Activated CD4-positive, alpha-beta T cell treated with anti-CD3 and anti-CD28 coated beads, Interleukin-2, Interleukin-4, amounts not matched to agents 100 ng/mL and 50 ng/mL, durations not matched to agents 16 hours and 8 hours (primary cell): ENCODE measurements at places on chromosomes 6 and 20.

GRCh38 chr6:106792536-106793236 lies 163.3 kb downstream of the QRSL1 start:
- no peak for DNase-seq

- DNase-seq, result no peak
Measured at GRCh38 chr20:37647946-37648345, 45.9 kb upstream of the CTNNBL1 start.

DNA sequence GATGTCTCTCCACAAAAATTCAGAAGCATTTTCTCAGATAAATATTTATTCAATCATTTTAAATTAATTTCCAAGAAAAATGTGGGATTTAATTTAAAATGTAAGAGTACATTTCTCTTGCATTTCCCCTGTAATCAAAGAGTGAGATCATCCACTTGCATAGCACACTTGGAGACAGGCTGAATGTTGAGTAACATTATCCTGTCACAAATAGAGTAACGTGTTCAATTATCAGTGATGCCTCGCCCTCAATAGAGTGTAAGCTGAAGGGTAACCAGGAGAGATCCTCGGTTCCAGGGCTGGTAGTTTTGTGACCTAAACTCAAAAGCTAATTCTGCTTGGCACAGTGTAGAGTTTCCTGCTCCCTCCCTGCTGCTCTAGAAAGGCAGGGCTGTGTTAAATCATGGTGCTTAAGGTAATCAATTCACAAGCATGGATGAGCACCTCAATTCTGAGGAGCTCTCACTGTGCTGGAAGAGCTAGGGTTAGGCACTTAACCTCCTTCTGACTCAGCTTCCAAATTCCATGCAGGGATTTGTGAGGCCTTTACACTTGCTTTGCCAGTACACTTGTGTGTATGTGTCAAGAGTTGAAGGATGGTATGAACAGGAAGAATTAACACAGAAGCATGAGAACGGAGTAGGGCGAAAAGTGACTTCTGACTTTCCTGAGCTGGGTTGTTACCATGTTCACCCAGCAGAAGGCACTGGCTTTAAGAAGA lies 56.6 kb downstream of the MMUT start:
- no peak for DNase-seq

- DNase-seq, result peak; percentile 45
Measured at GRCh38 chr6:28683945-28684538, 158.4 kb downstream of the GPX5 start.

DNA sequence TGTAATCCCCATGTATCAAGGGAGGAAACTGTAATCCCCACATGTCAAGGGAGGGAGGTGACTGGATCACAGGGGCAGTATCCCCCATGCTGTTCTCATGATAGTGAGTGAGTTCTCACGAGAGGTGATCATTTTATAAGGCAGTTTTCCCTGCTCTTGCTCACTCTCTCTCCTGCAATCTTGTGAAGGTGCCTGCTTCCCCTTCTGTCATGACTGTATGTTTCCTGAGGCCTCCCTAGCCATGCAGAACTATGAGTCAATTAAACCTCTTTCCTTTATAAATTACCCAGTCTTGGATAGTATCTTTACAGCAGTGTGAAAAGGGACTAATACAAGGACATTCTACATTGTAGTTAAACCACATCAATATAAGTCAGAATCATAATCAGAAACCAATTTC lies 112.4 kb downstream of the BTBD9 start:
- no peak for DNase-seq

DNA sequence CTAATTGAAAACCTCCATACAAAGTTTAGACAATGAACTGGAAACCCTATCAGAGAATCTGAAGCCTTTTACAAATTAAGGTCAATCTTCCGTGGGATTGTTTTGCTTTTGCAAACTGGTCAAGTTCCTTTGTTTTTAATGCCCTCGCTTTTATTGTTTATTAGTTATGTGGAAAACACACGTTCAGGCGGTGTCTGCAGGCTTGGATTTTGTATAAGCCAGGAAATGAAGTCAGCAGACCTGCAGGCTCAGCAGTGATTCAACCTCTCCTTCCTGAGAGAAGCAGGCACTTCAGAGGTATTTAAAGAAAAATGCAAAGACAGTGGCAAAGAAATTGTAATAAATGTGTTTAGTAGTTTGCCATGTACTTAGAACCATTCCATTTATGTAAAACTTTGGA lies 103.4 kb upstream of the PDE10A start:
- no peak for DNase-seq

GRCh38 chr6:93300661-93301060 lies 118.7 kb downstream of the EPHA7 start:
- no peak for DNase-seq

DNA sequence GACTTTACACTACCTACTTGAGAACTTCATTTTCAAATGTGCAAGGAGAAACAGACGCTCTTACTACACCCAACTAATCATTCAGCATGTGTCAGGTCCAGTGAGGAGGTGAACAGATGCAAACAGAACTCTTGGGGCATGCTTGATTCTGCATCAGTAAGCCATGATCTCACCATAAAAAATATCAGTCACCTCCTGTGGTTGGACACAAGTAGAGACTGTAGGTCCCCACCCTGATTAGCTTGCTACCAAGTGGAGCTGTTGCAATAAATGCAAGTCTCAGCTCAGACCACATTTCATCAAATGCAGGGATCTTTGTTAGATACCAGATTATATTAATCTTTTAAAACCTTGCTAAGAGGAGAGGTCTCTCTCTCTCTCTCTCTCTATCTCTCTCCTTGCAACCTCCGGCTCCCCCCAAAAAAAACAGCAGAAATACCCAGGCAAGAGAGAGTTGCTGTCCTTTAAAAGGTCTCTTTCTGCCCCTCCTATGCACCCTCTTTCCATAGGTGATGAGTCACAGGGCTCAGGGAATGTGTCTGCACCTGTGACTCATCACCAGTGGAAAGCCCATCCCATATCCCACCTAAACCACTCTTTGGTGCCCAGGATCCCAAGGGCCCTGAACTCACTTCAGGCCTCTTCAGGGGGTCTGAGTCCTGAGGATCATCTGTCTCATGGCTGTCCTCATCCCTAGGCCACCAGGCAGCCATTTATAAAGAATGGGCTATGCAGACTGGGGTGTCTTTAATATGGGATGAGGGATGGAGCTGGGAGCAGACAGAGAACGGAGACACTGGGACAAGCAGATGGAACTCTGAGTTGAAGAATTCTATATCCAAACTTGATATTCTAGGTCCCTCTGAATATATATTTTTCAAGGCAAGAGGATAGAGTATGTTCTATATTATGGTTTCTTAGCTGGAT lies 154.5 kb downstream of the QRSL1 start:
- no peak for DNase-seq

DNA sequence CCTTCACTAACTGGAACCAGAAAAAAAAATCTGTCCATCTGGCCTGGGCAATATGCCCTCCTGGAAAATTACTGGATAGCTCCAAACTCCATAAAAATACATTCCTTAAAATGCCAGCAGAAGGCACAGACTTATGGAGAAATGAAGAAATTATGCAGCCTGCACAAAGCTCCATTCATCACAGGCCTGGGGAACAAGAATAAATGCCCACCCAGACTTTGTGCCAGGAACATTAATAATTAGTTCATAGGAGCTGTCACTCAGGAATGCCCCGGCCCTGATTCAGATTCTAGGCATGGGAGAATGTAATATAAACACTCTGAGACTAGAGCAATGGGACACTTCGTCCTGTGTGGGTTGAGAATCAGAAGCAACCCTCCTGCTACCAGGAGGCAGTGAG lies 199.3 kb downstream of the OTOR start:
- DNase-seq, result no peak

DNA sequence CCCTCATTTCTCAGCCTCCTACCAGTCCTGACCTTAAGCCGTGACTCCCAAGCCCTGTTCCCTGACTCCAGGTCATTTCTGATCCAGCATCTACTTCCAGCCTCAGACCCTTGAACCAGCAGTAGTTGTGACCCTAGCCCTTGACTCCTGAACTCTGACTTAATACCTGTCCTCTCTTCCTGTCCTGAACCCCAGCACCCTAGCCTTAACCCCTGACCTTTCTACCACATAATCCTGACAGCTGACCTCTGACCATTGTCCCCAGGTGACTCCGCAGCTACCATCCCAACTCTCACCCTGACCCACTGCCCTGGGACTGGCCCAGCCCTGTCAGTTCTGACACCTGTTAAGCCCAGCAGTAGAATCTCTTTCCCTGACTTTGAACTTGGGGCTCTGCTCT lies 42.1 kb downstream of the MYH7B start:
- no peak for DNase-seq

GRCh38 chr6:71388856-71389527 lies 100.4 kb downstream of the OGFRL1 start:
- no peak for DNase-seq

DNA sequence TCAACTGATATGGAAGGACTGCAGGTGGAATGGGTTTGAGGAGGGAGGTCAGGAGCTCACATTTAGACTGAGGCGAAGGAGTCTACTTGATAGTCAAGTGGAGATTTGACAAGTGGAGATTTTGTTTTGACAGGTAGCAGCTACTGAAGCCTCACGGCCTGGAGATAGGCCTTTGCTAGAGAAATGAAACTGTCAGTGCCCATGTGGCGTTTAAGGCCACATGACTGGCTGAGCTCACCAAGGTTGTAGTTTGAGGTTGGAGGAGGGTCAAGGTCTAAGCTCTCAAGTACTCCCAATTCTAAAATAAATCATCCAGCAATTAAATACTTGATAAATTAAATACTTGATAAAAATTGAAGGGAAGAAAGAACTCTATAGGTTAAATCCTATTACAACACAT lies 80.1 kb upstream of the C6orf118 start:
- no peak for DNase-seq

DNA sequence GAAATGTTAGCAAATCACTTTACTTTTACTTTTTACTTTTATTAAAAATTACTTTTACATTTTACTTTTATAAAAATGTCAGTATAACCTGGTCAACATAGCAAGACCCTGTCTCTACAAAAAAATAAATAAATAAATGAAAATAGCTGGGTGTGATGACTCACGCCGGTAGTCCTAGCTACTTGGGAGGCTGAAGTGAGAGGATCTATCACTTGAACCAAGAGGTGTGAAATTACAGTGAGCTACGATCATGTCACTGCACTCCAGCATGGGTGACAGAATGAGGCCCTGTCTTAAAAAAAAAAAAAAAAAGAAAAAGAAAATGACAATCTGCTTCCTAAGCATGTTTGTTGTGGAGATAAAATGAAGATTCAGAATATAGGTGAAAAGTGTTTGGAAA lies 31.0 kb upstream of the FBXO30 start:
- DNase-seq, result no peak

GRCh38 chr20:61445741-61446140 lies 193.7 kb downstream of the CDH4 start:
- DNase-seq, result no peak

- DNase-seq, result no peak
Measured at GRCh38 chr6:6716998-6717763, 128.7 kb downstream of the LY86 start.

GRCh38 chr20:3168079-3168828 lies 5.1 kb downstream of the LZTS3 start:
- DNase-seq, result no peak

DNA sequence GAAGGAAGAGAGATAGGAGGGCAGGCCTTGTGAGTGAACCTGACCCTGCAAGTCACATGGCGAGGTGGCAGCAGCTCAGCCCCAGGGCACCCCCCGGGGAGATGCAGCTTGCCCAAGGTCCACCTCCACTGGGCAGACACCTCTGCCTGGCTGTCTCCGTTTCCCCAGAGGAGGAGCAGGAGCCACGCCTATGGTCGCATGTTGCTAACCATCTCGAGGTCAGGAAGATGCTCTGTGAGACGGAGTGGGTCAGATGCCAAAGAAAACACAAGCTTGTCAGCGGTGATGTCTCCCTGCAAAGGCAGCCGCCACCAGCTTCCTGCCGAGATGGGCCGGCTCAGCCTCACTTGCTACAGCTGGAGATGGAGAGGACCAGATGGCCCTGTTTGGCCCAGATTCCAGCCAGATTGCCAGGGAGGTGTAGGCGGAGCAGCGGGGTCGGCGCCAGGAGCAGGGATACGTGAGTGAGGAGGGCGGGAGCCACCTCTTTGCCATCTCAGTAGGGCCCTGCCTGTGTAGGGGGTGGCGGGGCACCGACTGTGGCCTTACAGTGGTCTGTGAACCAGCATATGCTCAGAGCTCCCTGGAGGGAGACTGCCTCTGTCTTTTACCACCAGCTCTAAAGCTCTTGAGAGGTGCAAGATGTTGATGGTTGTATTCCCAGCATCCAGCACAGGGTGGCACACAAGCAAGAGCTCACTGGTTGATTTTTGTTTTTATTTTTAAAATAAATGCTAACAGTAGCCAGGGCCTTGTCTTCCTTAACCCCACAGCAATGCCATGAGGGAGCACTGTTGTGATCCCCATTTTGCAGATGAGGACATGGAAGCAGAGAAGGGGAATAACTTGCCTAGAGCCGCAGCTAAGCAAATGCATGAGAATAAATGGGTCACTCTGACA lies 42.9 kb upstream of the FAM83D start:
- no peak for DNase-seq

GRCh38 chr6:113047148-113047547 lies 700.0 kb downstream of the RFPL4B start:
- no peak for DNase-seq

DNA sequence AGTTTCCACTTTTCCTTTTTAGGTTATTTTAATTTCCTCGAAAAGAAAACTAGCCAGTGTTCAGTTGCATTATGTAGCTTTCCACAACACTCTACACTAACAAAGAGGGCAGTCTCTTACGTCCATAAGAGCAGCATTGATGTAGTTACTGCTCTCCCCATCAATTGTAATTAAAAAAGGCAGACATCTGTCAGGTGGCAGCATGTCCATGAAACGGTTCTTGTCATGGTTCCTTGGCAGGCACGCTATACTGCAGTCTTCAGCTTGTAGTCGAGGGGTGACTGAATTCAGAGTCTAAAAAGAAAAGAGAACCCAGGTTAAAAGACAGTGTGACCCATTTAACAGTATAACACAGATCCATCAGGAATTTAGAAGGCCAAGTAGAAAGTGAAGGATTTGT lies 80.1 kb upstream of the THEMIS start:
- DNase-seq, result no peak

GRCh38 chr20:10012464-10012863 lies 22.3 kb upstream of the ANKEF1 start:
- DNase-seq, result no peak

GRCh38 chr20:20685635-20686034 lies 26.8 kb downstream of the RALGAPA2 start:
- no peak for DNase-seq

GRCh38 chr6:135861189-135861588 lies 9.7 kb downstream of the PDE7B start:
- DNase-seq, result no peak

DNA sequence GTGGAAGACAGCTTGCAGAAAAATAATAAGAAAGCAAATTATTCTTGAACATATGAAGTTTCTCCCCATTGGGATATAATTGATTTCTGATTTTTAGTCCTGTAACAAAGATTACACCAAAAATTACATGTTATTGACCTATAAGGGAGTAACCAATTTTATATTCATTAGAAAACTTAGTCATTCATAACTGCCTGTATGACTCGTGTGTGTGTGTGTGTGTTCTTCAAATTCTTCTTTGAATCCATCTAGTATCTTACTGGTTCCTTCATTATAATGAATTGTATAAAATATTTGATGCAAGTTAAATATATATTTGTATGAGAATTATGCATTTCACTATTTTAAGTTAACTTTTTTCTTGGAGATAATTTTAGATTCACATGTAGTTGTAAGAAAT lies 310.4 kb downstream of the HAO1 start:
- no peak for DNase-seq
